ENCODE measurements at places on chromosomes 1 and 21.

DNA sequence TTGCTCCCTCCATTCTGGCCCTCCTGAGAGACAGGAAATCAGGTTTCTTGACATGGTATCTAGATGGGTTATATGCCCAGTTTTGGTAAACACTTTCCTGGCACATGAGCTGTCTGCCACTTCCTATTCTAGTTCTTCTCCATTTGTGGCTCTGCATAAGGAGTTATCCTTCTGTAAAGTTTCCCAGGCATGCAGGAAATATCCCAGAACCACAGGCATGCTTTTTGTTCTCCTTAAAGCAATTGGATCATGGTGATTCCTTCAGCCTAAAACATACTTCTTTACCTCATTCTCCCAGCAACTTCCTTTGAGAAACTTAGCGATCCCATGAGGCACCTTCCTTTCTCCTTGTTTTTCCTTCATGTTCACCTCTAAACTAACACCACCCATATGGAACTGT, 199.8 kb downstream of the CRB1 start:
- no peak for DNase-seq

GRCh38 chr1:41327383-41327999, 33.7 kb upstream of the FOXO6 start:
- DNase-seq = no peak

DNA sequence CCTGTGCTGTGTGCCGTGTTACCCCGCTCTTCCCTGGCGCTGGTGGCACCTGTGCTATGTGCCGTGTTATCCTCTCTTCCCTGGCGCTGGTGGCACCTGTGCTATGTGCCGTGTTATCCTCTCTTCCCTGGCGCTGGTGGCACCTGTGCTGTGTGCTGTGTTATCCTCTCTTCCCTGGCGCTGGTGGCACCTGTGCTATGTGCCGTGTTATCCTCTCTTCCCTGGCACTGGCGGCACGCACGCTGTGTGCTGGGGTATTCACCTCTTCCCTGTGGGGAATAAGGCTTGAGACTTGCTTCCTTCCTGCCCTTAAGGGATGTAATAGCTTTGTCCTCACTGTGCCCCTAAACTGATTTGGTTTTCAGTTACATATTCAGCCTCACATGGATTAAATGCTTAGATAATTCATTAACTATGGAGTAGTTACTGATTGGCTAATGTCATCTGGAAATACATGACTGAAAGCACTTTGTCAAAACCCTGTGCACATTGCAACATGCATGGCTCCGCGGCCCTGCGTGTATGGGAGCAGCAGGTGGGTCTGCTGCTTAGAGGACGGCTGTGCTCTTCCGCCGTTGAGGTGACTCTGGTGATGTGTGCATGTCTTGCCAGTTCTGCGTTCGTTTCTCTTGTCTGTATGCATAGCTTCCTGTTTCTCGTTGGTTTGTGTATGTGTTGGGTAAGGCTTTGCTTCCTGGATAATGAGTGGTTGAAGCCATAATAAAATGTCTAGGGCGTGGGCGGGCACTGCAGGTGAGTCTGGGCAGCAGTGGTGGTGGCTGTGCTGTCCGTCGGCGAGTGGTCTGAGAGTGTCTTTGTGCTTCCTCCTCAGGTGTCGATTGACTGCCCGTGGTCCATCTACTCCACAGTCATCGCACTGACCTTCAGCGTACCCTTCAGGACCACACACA, 17.9 kb upstream of the PWP2 start:
- DNase-seq = no peak

DNA sequence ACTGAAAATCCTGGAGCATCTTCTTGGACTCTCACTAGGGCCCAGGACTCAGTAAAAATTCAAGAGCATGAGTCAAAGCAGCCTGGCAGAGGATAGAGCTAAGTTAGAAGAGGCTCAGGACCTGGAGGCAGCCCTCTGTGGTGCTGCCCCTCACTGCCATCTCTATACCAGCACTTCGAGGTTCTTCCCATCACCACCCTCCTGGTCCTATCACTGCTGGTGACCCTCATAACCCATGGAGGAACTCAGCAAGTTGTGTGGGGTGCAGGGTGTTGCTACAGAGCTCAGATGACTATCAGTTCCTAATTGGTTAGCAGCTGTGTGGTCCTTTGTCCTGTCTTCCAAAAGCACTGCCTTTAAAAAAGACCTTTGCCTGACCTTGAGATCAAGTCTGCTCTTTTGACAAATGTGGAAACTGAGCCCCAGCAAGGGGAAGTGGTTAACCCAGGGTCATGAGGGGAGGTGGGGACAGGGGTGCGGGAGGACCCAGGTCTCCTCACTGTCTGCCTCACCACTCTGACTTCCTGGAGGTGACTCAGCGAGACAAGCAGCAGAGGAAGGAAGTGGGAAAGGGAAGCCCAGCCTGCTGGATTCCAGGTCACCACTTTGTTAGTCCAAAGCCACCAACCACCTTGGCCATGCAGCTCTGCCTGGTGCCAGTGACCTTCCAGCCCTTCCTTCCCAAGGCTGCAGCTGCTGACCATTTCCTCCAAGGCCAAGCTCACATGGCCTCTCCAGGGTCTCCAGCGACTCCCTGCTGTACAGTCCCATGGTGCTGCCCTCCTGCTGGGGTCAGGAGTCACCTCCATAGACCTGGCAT, 199.4 kb upstream of the EDN2 start:
- no peak for DNase-seq

DNA sequence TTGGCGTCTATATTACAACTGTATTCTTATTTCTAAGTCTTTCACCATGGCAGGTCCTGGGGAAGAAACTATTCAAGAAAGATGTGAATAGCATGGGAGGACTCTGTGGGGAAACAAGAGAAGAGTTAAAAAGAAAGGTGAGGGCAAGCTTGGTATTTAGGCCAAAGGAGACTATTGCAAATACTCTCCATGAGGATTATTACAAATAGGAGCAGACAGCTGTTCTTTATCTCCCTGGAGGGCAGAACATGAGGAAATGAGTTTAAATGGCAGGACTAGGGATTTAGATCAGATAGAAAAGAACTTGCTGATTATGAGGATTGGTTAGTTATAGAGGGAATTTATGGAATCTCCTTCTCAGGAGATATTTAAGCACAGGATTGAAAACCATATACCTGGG, 186.8 kb downstream of the CDC7 start:
- no peak for DNase-seq

GRCh38 chr1:6092211-6092610, 46.5 kb downstream of the KCNAB2 start:
- no peak for DNase-seq

DNA sequence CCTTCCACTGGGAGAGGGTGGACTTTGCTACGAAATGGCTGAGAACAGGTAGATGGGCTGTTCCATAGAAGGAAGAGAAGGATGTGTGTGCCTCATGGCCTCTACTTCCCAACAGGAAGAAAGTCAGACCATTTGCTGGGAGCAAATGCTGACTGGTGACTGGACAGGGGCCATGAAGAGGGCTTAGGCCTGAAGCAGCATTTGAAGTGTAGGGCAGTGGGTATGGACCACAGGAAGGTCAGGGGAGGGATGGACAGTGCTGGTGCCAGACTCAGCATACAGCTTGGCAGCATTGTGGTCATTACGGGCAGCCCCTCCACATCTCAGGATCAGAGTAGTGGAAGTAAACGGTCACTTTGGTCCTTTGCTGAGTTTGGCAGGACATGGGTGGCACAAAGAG, 275.7 kb downstream of the MATN1 start:
- DNase-seq = no peak

GRCh38 chr1:48572646-48573258, 100.7 kb upstream of the SPATA6 start:
- DNase-seq = peak; percentile 4

DNA sequence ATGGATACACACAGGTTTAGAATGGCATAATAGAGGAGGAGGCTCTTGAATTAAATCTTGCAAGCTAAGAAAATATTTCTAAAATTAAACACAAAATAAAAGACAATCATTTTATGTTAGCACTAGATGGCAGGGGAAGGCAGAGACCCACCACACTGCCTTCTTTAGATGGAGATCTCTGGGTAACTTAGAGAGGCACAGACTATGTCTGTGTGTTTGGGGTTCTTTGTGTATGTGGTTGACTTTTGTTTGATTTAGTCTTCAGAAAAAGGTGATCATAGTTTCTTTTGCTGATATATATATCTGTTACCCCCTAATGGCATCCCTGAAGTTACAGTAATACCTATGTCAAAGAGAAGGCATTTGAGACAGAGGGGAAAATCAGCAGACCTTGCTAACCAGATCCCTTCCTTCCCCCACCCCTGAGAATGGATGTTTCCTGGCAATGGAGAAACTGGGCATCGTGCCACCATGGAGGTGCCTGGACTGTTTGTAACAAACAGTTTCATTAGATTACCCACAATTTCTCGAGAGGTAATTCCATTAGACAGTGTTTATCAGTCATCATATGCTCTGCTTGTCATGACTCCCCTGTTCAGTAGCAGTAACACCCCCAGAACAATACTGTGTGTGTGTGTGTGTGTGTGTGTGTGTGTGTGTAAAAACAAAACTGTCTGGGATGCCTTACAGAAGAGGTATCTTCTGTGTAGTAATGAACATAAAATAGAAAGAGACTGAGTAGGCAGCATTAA, 228.3 kb upstream of the DEPDC1 start:
- no peak for DNase-seq

DNA sequence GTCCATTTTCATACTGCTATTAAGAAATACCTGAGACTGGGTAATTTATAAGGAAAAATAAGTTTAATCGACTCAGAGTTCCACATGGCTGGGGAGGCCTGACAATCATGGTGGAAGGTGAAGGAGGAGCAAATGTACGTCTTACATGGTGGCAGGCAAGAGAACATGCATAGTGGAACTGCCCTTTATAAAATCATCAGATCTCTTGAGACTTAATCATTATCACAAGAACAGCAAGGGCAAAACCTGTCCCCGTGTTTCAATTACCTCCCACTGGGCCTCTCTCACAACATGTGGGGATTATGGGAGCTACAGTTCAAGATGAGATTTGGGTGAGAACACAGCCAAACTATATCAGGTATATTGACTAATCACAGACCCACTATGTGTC, 370.2 kb upstream of the USP24 start:
- DNase-seq = no peak

- DNase-seq = peak; percentile 21
Measured at GRCh38 chr1:53811414-53811851, 26.7 kb downstream of the NDC1 start.

DNA sequence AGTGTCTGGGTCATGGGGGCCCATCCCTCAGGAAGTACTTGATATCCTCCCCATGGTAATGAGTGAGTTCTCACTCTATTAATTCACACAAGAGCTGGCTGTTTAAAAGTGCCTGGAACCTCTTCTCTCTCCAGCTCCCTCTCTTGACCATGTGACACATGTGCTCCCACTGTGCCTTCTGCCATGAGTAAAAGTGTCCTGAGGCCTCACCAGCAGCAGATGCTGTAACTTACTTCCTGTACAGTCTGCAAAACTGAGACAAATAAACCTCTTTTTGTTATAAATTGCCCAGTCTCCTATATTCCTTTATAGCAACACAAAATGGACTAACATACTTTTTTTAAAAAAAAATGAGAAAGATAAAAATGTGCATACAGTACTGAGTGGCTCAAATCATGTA, 24.0 kb downstream of the PUM1 start:
- DNase-seq = no peak
